Stimulated activated CD4-positive, alpha-beta T cell treated with anti-CD3 and anti-CD28 coated beads, Interleukin-1b, Interleukin-23, amount 100 ng/mL, for 1 hour (primary cell): ENCODE measurements at places on chromosomes 2 and 18.

DNA sequence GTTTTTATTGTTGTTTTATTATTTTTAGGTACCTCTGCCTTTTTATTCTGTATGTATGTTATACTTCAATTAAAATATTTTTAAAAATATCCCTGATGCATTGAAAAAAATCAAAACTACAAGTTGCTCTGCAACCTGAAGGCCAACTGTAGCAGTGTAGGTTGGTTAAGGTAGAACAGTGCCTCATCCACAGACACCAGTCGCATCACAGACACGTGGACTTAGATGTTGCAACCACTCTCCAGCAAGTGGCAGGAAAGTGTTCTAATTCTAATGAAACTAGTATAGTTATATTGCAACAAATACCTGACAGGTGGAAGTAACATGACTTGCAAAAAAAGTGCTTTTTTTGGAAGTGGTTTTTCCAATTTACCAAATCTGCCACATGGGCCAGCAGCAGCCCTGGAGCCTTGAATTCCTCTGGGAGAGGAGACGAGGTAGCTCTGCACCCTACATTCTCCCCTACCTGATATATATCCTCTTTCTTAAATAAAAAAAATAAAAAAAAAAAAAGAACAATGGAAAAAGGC, 28.4 kb upstream of the SLC3A1 start:
- DNase-seq, result no peak

DNA sequence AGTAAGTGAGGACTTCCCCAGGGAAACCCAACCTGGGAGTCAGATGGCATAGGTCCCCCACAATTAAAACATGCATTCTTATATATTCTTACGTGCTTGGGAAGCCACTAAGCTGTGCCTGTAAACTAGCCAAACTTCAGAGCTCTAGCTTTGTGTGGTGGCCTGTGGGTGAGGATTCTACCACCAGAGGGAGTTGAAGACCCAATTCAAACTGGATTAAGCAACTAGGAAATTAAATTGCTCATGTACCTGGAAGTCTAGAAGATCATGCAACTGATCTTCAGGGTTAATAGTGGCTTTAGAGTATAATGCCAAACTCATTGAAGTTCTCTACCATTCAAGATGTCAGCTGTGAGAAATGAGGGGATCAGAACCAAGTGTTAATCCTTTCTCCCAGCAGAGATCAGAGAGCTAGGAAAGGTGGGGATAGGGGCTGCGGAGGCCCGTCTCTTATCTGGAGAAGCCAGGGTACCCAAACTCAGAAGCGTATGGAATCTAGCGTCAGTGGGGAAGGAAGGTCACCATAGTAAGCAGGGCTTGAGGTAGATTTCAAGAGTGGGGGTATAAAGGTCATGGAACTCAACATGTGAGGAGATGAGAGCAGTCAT, 53.2 kb upstream of the CCDC85A start:
- no peak for DNase-seq

- no peak for DNase-seq
These were observed 103.1 kb upstream of the SPATS2L start for GRCh38 chr2:200203381-200203827.

- DNase-seq, result no peak
These were observed 319.9 kb upstream of the RBMS1 start for GRCh38 chr2:160813506-160813858.

DNA sequence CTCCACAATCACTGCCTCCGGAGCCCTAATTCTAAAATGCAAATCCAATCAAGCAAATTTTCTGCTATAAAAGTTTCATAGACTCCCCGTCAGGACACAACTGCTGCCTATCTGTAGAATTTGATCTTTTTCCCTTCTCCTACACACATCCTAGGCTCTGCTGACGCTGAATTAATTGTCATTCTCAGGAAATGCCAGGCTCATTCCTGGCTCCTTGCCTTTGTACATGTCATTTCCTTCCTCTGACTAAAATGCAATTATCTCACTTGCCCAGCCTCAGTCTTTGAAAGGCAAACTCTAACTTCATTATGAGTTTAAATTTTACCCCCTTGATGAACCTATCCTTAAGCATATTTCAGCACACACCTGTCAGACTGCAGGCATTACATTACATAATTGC, 844.9 kb upstream of the CRIM1 start:
- DNase-seq, result no peak

GRCh38 chr18:43526426-43527145, 249.3 kb upstream of the SYT4 start:
- no peak for DNase-seq

DNA sequence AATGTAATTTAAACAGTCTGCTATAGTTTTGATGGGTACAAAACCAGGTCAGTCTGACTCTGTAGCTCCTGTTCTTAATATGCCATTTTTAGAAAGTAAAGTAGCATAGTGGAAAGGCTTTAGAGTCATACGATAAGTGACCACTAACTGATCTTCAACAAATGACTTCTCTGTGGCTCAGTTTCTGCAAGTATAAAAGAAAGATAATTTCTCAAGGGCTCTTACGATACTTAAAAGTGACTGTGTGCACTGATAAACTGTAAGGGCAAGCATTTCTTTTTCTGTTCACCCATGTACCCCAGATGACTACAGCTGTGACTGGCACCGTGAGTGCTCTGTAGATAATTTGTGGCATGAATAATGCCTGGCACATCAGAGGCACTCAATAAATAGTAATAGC, 178.7 kb downstream of the LCLAT1 start:
- DNase-seq, result no peak

GRCh38 chr2:6352247-6352646, 513.5 kb downstream of the CMPK2 start:
- no peak for DNase-seq

- no peak for DNase-seq
These were observed 14.8 kb upstream of the ACTR3 start for GRCh38 chr2:113875135-113875534.

DNA sequence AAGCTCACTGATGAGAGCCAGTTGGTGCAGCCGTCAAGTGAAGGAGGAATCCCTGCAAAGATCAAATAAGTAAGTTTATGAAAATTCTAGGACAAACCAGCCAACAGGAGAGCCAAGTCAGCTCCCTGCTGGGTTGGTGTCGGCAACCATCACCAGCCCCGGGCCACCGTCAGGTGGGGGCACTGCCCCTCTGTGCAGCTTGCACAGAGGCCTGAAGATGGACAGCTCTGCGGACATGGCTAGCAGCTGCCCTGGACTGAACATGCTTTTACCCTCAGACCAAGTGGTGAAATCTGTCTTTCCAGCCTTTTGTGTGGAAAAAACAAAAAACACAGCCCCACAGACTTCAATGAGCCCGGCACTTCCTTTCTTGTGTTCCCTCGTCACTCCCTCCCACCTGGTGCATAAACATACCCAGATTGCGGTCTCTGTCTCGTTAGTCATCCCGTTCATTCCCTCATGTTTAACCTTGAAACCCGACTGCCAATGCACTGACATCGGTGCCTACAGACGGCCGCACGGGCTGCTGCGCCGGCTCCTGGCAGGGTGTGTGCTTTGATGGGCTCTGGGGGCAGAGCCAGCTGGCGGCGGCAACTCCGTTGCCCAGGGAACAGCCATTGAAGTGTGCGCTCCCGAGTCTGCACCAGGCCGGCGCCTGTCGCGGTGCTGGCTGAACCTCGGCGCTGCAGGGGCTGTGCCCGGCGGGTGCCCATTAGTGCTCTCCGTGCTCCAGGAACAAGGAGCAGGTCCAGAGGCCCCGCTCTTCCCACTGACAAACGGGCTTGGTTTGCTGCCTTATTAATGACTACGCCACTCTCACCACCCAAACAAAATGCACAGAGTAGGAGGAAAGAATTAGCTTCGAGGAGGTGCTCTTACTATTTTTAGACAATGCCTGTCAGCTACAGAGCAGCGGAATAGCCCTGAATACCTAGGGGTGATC, 95.3 kb downstream of the EIPR1 start:
- DNase-seq, result no peak

DNA sequence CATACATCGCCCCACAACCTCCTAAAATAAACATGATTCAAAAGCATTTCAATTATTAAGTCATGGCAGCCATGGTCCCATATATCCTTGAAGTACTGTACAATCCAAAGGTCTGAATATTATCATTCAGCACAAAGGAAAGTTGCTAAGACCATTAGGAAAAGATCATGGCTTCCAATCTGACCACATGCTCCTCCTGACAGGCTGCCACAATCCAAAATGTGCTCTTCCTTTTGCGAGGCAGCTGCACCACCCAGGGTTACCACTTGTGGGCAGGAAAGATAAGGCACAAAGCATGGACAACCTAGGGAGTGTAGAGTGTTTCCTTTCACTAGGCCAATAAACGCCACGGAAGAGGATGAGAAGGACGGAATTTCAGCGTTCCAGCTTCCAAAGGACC, 5.4 kb downstream of the BOLA3 start:
- DNase-seq, result no peak

DNA sequence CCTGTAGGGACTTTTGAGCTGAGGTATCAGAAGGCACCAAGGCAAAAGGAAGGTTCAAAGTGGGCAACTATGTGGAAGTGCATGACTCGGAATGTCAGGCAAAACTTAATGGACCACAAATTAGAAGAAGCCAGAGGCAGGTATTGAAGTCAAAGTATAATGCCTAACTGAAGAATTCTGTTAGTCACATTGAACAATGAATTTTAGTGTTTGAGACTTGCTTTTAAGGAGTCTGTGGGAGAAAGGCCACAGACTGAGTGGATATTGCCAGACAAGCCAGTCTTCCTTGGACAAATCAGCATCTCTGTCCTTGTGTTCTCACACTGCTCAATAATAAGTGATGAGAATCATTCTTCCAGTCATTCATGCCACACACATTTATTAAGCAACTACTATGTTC, 498.9 kb downstream of the STK39 start:
- DNase-seq, result no peak

GRCh38 chr2:88057437-88057844, 1.9 kb upstream of the KRCC1 start:
- DNase-seq, result no peak

- no peak for DNase-seq
These were observed 98.3 kb upstream of the TMEM17 start for GRCh38 chr2:62604336-62604735.

DNA sequence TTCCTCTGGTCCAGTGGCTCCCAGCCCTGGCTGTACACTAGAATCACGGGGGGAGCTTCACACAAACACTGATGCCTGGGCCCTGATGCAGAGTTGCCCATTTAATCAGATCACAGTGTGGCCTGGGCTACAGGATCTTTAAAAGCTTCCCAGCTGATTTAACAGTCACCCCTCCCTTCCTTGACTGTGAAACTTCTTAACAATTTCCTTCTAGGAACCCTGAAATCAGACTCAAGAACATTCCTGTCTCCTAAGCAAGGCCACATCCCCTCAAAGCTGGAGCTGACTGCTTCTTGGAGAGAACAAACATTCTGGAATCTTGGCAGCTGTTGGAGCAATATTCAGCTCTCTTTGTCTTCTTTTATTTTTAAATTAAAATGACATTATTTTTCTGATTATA, 88.7 kb downstream of the ADD2 start:
- DNase-seq, result no peak

GRCh38 chr18:9135912-9136314, 668 bp upstream of the ANKRD12 start:
- DNase-seq, result no peak

DNA sequence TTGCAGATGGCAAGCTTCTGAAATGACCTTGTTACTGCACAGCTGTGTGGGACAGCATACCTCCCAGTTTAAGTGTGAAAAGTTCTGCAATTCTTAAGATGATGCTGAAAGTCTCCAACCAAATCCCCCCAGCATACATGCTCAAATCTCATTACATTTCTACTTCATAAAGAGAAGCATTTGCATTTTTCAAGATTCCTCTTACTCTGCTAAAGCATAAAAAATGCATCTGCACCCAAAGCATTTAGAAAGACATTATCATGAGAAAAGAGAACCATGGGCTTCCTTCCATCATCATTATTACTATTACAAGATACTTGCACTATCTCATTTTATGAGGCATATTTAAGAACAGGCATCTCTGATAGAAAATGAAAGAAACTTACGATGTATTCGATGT, 236.9 kb upstream of the REV1 start:
- no peak for DNase-seq

GRCh38 chr18:34928088-34928753, 113.0 kb upstream of the MAPRE2 start:
- no peak for DNase-seq

- no peak for DNase-seq
These were observed 9.8 kb upstream of the ZCCHC2 start for GRCh38 chr18:62512996-62513395.

DNA sequence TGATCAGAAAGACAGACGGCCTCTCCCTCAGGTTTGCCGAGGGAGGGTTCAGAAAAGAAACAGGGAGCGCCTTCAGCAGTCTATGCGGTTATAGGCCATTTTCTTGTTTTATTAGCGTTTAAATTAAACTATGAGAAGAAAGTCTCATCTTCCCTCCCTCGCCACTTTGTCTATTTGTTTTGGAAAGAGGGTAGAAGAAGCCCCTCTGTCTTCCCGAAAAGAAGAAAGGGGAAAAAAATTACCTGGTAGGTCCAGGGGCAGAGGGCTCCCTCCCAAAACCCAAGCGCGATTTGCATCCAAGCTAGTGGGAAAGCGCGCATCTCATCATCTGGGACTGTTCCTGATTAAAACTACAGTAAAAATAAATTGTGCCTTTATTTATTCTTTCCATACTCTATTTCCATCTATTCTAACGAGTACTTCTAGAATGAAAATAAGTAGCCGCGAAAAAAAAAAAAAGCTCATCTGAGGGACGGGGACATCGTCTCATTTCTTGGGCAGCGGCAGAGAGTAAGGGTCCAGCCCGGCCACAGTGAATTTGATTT, 2.4 kb downstream of the PAX8 start:
- DNase-seq, result no peak

GRCh38 chr2:201621293-201621999, 21.9 kb downstream of the TMEM237 start:
- no peak for DNase-seq

- DNase-seq, result no peak
These were observed 177.7 kb downstream of the TMEM247 start for GRCh38 chr2:46657042-46657504.
